ENCODE measurements at places on chromosomes 2 and 18.

DNA sequence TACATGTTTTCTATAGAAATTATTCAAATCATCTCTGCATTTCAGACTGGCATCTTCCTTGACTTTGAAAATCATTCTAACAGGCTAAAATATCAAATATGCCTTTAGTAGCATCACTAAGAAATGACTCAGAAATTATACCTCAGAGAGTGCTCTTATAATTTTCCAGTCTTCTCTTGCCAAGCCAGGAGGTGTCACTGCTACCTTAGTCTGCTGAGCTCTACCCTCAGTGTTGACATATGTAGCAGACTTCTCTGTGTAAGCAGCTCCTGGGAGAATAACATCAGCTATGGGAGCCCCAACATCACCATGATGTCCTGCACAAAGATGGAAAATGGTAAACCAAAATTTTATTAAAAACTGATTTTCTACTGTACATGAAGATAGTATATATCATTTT is 31.6 kb downstream of the NDUFS1 start:
- DNase-seq: no peak

DNA sequence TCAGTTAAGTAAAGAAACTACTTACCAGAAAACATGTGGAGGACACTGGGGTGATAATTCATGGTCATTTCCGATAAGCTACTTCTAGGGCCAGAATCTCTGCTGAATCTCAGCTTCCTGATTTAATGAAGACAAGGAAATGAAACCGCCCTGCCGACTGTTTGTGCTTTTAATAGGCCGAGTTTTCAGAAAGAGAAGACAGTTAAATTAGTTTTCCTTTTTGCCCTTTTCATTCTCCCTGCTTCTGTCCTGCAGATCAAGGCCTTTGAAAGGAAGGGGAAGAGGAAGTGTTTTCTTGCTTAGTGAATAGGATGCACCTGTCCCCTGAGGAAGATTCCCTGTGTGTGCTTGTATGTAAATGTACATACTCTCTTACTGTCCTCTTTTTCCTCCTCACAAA is 126.6 kb downstream of the SH3RF3 start:
- no peak for DNase-seq

GRCh38 chr2:18950361-18950851 is 361.0 kb upstream of the NT5C1B start:
- DNase-seq: no peak

DNA sequence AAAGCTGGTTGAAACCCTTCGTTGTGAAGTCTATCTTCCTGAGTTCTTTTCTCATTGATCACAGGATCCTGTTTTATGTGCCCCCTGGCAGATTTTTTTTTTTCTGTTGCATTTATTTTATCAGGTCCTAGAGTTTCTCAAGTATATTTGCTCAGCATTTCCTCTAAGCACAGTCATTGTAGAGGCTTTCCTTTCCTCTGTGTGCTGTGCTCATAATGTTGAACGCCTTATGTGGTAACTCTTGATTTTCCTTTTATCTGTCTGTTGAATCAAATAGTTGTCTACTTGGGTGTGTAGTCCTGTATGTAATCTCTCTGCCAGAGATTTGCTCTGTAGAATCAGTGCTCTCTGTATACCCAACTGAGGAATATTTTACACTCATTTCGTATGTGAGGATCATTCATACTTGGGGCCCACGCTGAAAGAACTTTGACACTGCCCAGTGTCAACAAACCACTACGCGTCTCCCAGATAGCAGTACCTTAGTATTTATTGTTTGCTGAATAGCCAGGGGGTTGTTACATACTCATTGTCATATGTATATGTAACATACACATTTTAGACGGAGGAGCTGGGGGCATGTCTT is 118.2 kb downstream of the CTNNA2 start:
- DNase-seq: no peak

- no peak for DNase-seq
These were observed 176.0 kb downstream of the NRP2 start for GRCh38 chr2:205858275-205858674.

- DNase-seq: no peak
These were observed 32.9 kb upstream of the SPTBN1 start for GRCh38 chr2:54423213-54423612.

DNA sequence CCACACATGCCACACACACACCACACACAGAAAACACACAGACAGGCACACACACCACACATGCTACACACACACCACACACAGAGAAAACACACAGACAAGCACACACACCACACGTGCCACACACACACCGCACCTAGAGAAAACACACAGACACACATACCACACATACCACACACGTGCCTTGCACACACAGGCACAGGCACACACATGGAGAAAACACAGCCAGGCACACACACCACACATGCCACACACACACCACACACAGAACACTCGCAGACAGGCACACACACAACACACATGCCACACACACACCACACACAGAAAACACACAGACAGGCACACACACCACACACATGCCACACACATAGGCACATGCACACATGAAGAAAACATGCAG is 242.1 kb upstream of the MYT1L start:
- DNase-seq: peak; percentile 5

GRCh38 chr2:151482171-151482725 is 72.5 kb downstream of the RIF1 start:
- no peak for DNase-seq

GRCh38 chr18:32424696-32425095 is 46.0 kb downstream of the GAREM1 start:
- no peak for DNase-seq

- no peak for DNase-seq
These were observed 229.2 kb downstream of the MYT1L start for GRCh38 chr2:2101924-2102323.

DNA sequence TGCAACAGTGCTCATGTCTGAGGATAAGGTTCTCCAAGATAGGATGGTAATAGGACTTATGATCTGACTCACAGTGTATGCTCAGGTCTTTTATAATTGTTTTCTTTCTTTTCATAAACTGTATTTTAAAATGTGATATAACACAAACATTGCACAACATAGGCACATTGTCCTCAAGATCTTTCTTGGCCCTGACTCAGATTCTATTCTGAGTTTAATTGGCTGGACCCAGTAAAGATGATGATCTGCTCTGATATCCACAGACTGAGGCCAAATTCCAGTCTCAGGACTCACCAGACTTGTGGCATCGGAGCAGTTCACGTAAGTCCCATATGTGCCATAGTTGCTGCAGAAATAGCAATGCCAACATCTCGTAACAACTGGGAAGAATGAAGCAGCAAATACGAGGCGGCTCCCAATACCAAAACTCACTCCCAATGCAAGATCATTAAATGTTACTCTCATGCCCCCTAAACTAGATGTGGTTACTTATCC is 448.9 kb upstream of the SLC14A2 start:
- no peak for DNase-seq

DNA sequence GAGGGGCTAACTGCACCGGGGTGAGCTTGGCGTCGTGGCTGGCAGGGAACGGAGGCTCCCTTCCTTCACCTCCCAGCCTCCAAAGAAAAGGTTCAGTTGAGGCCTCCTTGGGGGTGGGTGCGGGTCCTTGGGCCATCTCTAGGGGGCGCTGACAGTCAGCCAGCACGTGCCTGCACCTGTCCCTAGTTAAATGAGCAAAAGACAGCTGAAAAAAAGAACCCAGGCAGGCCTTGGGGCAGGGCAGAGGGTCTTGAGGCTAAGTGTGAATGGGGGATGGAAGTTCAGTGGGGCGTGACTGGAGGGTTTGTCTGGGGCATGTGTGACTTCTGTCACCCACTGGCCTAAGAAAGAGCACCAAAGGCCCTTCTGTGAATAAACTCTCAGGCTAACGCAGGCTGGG is 56.4 kb downstream of the ZFP36L2 start:
- peak; percentile 85 for DNase-seq

- peak; percentile 76 for DNase-seq
These were observed 68.5 kb upstream of the STK17B start for GRCh38 chr2:196239622-196240587.

- DNase-seq: no peak
These were observed 30.2 kb downstream of the NYAP2 start for GRCh38 chr2:225429717-225430116.

DNA sequence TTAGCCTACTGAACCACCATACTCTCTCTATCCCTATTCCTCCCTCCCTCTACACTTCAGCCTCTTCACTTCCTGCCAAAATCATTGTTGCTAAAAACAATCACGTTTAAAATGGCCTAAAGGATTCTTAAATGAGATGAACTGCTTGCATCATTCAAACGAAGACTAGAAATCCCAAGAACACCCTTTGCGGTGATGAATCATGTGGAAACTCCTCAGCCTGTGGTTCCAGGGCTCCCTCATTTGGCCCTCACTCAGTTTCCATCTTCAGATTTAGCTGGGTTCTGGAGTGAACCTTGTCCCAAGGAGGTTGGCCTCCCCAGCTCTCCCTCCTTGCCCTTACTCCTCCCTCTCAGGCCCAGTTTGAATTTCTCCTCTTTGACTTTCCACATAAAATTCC is 125.6 kb upstream of the CDC42EP3 start:
- DNase-seq: no peak

- DNase-seq: no peak
These were observed 134.5 kb downstream of the NAPG start for GRCh38 chr18:10660179-10660884.

- no peak for DNase-seq
These were observed 56.4 kb upstream of the RBMS1 start for GRCh38 chr2:160550048-160550447.

- DNase-seq: no peak
These were observed 59.2 kb downstream of the DOCK10 start for GRCh38 chr2:224982910-224983711.

GRCh38 chr18:44882163-44882868 is 201.6 kb downstream of the SETBP1 start:
- no peak for DNase-seq

GRCh38 chr2:236748385-236748784 is 178.8 kb downstream of the ACKR3 start:
- peak; percentile 33 for DNase-seq

- DNase-seq: peak; percentile 85
These were observed at the start of gene NAB1 for GRCh38 chr2:190649035-190649797. Gene NAB1, plus strand, starts transcription at chr2:190649083. Its CDS starts 10,094 bp downstream, at chr2:190659177.

GRCh38 chr2:86661333-86661732 is 37.7 kb upstream of the RNF103 start:
- DNase-seq: no peak

- DNase-seq: no peak
These were observed 311.4 kb upstream of the UBE2E3 start for GRCh38 chr2:180669016-180669415.

GRCh38 chr2:113724010-113724409 is 32.4 kb downstream of the SLC35F5 start:
- no peak for DNase-seq

- no peak for DNase-seq
These were observed 147.6 kb downstream of the THADA start for GRCh38 chr2:43448011-43448821.

- no peak for DNase-seq
These were observed 1368.4 kb upstream of the LRRTM1 start for GRCh38 chr2:81672923-81673322.

GRCh38 chr2:212124598-212124997 is 414.0 kb downstream of the ERBB4 start:
- no peak for DNase-seq

DNA sequence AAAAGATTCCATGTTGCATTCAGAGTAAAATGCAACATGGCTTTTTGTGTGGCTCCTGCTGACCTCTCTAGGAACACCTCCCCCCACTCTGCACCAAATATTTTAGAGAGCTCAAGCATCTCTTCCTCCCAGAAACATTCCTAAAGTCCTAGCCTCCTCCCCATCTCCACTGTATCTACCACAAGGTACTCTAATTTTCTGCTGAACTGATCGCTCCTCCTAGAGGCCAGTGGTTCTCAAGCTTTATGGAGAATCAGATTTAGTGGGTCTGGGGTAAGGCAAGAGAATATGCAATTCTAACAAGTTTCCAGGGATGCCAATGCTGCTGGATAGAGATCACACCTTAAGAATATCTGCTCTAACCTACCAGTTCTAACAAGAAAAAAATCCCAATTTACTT is 89.5 kb upstream of the HNRNPA3 start:
- no peak for DNase-seq

- DNase-seq: no peak
These were observed 24.1 kb downstream of the ODC1 start for GRCh38 chr2:10424051-10424450.

Measured in activated CD8-positive, alpha-beta memory T cell treated with anti-CD3 and anti-CD28 coated beads for 24 hours (primary cell).